Liver (tissue), 10 donors: ENCODE measurements at places on chromosomes 1 and 21.
A peak's percentile ranks its signal among the peaks of the same experiment; 100 is the strongest.

DNA sequence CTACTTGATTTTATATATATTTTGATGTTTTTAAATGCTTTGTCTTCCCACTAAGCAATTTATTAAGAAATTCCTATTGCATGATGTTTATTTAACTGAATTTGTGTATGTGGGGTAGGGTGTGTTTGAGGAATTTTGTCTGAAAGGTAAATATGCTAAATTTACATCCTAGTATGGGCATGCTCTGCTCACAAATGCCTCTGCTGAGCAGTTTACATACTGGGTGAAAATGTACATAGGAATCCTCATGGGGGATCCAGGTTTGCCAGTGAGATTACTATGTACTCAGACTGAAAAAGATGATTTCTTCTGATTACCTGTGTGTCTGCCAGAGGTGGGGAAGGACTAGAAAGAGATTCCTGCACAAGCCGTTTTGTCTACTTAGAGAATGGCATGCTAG lies 126.6 kb downstream of the DISP1 start:
- no peak overlapping the region for H3K27ac ChIP-seq
- no peak overlapping the region for H3K4me3 ChIP-seq
- H3K36me3 ChIP-seq, result no peaks in the 10 kb centered on the region
- no peaks in the 10 kb centered on the region for H3K4me1 ChIP-seq
- DNase-seq, result no peak

- no peaks in the 10 kb centered on the region for H3K27me3 ChIP-seq
- no peak for DNase-seq
- H3K4me1 ChIP-seq, result no peaks in the 10 kb centered on the region
- no peak overlapping the region for H3K27ac ChIP-seq
Observed at GRCh38 chr1:86508583-86508969, 38.3 kb upstream of the CLCA4 start.

DNA sequence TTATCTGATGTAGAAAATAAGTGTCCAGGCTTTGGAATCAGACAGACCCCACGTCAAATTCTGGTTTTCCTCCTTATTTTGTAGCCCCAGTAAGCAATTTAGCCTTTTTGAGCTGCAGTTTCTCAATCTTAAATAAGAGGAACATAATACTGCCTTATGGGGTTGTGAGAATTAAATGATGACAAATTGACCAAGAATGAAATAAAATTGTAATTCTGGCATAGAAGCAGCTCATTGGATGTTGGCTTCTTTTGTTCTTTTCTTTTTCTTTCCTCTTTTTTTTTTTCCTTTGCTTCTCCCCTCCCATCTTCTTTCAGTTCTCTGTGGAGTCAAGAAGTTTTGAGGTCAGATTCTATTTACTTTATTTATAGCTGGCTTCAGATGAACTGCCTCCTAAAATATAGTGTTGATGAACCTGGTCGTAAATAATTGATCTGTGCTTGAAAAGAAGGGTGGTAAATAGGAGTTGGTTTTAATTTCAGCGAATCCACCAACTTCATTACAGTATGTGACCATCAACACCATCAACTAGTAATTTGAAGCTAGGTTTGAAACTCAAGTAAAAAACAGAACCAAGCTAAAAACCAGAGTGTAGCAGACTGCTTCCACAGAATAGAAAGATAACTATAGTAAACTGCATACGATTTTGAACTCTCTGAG lies 81.1 kb downstream of the CACHD1 start:
- no peak overlapping the region for H3K4me3 ChIP-seq
- H3K27me3 ChIP-seq, result no peaks in the 10 kb centered on the region
- peaks cover 4% of the 10 kb centered on the region for H3K4me1 ChIP-seq
- no peaks in the 10 kb centered on the region for H3K36me3 ChIP-seq
- no peak overlapping the region for H3K27ac ChIP-seq
- no peak for DNase-seq

DNA sequence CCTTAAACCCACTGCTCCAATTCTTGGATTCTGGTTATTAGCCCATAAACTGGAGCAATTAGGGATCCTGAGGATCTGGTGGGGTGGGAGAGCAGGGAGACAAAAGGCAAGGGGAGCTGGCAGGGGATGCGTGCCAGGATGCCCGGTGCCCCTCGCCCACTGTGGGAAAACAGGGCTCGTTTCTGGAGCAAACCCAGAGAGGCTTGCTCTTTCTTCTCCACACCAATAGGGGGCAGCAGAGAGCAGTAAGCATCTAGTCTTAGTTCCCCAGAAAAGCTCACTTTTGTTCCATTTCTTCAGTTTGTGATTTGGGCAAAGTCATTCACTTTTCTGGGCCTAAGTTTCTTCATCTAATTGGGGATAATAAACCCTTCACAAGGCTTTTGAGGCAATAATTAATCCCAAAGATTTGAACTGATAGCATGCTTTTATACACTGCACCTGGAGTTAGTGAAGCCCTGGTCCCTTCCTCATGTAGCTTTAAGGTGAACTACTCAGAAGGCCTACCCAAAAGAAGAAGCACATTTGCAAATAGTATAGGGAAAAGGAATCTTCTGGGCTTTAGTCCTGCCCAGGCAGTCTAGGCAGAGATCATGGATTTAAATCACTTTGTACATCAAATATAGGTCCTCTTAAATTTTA lies 160.6 kb upstream of the USP24 start:
- DNase-seq, result peak; percentile 40
- no peak overlapping the region for H3K27ac ChIP-seq
- no peaks in the 10 kb centered on the region for H3K36me3 ChIP-seq
- H3K4me3 ChIP-seq, result no peak overlapping the region
- H3K27me3 ChIP-seq, result no peaks in the 10 kb centered on the region
